ENCODE measurements at places on chromosomes 13 and 19. TPM values are rescaled to one million over a fixed set of nuclear protein-coding genes. Genes with fewer than 3 reads are reported as not detected.

DNA sequence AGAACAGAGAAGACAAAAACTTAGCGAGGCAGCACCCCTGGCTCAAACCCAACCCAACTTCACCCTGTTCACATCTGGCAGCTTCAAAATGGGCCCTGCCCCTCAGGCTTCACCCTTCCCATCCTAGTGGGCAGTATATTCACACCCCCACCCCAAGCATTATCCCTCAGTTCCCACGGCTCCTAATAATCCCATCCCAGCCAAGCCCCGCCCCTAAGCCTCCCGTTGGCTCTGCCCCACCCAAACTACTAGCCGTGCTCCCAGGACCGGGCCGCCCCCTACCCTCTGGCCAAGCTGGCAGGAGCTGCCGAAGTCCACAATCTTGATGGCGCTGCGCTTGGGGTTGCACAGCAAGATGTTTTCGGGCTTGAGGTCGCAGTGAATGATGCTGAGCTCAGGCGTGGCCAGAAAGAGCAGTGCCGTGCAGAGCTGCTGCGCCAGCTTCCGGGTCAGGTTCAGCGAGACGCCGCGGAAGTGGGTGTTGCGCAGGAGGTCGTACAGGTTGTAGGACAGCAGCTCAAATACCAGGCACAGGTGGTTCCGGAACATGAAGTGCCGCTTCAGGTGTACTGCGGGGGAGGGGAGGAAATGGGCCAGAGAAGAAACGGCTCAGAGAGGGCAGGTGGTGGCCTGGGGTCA, 5.8 kb downstream of the DYRK1B start:
- DNase-seq: no peak

GRCh38 chr13:48333976-48334375, 30.4 kb downstream of the RB1 start:
- DNase-seq: no peak

- DNase-seq: no peak
These were observed 50.1 kb upstream of the ATP12A start for GRCh38 chr13:24630121-24630520.

- DNase-seq: no peak
These were observed 1.3 kb downstream of the CCDC159 start for GRCh38 chr19:11347546-11348039.

DNA sequence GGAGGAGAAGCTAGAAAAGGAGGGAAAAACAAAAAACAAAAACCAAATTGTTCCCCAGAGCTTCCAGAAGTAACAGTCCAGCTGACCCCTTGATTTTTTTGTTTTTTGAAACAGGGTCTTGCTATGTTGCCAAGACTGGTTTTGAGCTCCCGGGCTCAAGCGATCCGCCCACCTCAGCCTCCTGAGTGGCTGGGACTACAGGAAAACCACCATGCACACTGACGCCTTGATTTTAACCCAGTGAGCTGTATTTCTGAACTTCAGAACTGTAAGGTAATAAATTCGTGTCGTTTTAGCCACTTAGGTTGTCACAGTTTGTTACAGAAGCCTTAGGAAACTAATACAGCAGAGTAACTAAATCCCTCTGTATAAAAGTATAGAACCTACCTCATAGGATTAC, 1.1 kb upstream of the NEK3 start:
- no peak for DNase-seq

DNA sequence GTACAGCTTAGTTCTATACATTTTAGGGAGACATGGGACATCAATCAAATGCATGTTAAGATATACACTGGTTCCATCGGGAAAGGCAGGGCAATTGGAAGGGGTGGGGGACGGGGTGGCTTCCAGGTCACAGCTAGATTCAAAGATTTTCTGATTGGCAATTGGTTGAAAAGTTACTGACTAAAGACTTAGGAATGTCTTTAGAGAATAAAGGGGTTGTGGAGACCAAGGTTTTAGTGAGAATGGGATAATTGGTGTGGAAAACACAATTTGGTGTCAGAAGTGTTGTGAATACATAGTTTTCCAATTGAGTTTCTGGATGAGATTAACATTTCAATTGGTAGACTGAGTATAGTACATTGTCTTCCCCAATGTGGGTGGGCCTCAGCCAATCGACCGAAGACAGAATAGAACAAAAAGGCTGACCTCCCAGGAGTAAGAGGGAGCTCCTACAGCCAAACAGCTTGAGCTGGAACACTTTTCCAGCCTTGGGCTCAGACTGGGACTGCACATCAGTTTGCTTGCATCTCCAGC, 988 bp upstream of the CCDC169 start:
- no peak for DNase-seq

GRCh38 chr13:37143911-37144310, 38.4 kb upstream of the CSNK1A1L start:
- no peak for DNase-seq

- DNase-seq: no peak
These were observed 14.7 kb downstream of the RYR1 start for GRCh38 chr19:38448225-38448624.

DNA sequence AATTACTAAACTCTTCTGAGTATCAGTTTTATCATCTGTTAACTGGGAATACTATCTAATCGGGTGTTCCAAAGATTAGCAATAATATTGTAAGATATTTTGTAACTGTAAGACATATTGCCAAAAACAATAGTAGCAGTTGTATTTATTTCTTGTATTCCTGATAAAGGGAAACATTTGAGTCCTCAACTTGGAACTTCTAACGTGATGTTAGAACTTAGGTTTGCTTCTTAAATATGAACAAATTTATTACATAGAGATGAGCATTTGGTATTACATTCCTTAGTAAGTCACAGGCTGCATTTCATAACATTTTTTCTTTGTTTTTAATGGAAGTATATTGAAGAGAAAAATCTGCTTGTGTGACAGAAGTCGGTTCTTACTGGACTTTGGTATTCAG, 225.3 kb downstream of the NALCN start:
- no peak for DNase-seq

GRCh38 chr13:21657538-21657937, 13.3 kb upstream of the FGF9 start:
- DNase-seq: no peak

DNA sequence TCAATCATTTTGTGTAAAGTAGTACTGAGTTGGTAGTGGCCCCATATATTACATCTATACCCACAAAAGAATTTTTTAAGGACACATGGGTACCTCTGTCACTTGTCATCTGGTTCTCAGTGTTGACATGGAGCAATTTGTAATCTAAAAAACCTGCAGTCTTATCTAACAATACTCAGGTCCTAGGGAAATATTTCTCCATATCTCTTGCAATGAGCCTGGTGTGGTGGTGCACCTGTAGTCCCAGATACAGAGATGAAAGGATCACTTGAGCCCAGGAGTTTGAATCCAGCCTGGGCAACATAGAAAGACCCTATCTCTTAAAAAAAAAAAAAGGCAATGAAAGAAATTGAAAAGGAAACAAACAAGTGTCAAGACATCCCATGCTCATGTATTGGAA, 70.7 kb upstream of the ZNF30 start:
- no peak for DNase-seq

GRCh38 chr13:42997381-42997780, 5.3 kb upstream of the EPSTI1 start:
- no peak for DNase-seq

DNA sequence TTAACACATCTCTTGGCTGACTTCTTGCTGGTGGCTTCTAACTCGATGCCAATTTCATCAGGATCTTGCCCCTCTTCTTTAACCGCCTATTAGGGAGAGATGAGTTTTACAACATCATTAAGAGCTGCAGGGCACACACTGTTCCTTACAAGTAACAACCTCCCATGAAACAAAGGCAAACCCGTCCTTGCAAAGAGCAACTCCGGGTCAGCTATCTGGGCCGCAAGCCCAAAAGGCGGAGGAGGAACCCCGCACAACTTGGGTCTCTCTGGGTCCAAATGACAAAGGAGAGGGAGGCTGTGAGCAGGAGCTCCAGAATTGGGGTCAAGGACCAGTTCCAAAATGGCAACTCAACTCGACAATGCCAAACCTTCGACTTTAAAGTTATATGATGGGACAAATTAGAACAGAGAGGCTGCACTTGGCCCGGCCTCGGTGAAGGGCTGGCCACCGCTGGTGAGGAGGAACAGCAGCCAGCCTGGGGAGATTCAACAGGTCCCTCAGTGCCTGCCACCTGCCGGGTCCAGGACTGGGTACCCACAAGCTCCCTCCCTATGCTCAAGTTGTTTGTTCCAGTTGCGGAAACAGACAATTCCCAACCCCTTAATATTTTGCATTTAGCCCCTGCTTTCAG, 1.1 kb downstream of the SAFB2 start:
- DNase-seq: no peak

DNA sequence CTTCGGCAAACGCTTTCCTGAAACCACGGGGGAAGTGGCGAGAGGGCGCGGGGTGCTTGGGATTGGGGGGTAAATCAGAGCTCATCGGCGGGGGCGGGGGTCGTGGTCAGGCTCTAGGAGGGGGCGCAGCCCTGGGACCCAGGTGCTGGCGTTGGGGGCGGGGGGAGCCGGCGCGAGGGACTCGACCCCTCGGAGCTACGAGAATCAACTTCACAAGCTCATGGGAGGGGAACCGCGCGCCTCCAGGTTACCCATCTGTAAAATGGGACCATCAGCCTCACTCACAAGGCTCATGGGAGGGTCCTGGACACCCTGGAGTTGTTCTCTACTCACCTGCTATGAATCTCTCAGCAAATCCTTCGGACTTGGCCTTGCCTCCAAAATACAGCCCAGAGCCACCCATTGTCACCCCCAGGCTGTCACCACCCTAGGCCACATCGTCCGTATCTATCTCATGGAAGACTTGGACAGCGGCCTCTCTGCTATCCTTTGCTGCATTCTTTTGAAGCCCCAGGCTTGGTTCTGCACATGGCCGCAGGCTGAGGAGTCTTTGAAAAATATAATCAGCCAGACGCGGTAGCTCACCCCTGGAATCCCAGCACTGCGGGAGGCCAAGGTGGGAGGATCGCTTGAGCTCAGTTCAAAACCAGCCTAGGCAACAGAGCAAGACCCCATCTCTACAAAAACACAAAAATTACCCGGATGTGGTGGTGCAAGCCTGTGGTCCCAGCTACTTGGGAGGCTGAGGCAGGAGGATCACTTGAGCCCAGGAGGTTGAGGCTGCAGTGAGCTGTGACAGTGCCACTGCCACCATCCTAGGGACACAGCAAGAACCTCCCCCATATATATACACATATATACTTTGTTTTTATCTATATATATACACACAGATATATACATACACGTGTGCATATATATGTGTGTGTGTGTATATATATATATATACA, 939 bp upstream of the RANBP3 start:
- peak; percentile 38 for DNase-seq

DNA sequence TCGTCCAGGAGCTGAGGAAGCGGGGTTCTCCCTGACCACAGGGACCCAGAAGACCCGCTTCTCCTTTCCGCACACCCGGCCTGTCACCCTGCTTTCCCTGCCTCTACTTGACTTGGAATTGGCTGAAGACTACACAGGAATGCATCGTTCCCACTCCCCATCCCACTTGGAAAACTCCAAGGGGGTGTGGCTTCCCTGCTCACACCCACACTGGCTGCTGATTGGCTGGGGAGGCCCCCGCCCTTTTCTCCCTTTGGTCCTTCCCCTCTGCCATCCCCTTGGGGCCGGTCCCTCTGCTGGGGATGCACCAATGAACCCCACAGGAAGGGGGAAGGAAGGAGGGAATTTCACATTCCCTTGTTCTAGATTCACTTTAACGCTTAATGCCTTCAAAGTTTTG, 18.9 kb downstream of the VASP start:
- no peak for DNase-seq

DNA sequence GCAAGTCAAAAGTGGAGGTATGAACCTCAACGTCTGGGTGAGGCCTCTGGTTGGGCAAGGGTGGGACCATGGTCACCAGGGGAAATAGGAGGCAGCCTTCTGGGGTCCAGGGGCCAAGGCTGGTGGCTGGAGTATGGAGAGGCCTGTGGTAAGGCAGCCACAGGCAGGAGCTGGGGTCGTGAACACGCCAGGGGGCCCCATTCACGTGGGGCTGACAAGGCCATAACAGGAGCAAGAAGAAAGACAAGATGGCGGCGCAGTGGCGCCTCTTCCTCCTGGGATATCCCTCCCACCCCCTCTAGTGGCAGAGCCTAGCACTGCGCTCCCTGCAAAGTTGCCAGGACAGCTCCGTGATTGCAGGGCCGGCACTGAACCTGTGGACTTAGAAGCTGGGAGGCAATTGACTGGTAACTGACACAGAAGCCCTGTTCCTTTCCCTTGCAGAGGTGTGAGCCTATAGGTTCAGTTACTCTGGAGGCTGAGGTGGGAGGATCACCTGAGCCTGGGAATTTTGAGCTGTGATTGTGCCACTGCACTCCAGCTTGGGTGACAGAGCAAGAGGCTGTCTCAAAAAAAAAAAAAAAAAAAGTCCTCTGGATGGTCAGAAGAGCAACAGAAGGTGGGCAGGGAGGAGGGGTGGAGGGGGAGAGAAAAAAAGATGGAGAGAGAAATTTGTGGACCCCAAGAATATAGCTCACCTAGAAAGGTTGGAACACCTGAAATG, 19.7 kb upstream of the EDDM13 start:
- peak; percentile 90 for DNase-seq

DNA sequence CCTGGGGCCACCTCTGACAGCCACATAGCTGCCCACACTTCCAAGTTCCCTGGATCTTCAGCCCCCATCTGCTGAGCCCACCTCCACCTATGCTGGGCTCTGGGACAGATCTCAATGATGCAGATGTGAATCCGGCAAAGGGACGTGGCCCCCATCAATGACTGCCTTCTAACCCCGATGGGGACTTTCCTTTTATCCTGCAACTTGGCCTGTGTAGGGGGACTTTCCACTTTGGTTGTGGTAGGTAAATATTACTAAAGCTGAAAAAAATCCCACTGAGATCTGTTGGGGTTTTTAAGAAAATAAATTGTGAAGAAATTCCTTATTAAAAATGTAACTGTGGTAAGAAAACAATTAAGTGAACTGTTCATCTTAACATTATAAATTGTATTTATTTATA, 20.8 kb upstream of the ASPDH start:
- no peak for DNase-seq

DNA sequence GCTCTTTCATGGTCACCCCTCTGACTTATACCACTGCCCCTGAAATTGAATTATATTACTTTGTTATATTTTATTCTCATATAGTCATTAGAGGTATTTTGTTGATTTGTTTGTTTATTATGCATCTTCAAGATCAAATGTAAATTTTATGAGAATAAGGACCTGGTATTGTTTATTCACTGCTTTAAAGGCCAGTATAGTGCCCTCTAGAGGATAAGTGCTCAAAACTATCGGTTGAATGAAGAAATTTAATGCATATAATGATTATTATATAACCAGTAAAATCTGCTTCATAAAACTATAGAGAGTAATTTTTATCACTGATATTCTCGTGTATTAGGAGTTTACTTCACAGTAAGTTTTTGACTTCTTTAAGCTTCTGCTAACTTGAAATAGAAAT, 1401.9 kb downstream of the SLITRK1 start:
- DNase-seq: no peak

GRCh38 chr13:60379837-60380565, 17.0 kb upstream of the TDRD3 start:
- DNase-seq: no peak

- peak; percentile 52 for DNase-seq
These were observed 54.7 kb upstream of the WASF3 start for GRCh38 chr13:26502826-26503225.

GRCh38 chr13:45527699-45528462, 63.1 kb downstream of the COG3 start:
- DNase-seq: no peak

The TMEM272 gene
- 0.32 TPM for total RNA-seq

The KIR2DL3 gene
- total RNA-seq: not detected

The RPS15 gene
- total RNA-seq: 1,854 TPM

The CEBPA gene
- total RNA-seq: 0.45 TPM

The ZNF682 gene
- 12.2 TPM for total RNA-seq

The GJB2 gene
- 1.1 TPM for total RNA-seq

The NFILZ gene
- total RNA-seq: not detected

The FXYD1 gene
- total RNA-seq: 1.9 TPM

The RFPL4A gene
- total RNA-seq: not detected

Data from activated CD8-positive, alpha-beta T cell treated with anti-CD3 and anti-CD28 coated beads for 36 hours (primary cell).